ENCODE measurements at places on chromosomes 2 and 18.

GRCh38 chr18:61582202-61582710 is 249.0 kb downstream of the CDH20 start:
- no peak for DNase-seq

DNA sequence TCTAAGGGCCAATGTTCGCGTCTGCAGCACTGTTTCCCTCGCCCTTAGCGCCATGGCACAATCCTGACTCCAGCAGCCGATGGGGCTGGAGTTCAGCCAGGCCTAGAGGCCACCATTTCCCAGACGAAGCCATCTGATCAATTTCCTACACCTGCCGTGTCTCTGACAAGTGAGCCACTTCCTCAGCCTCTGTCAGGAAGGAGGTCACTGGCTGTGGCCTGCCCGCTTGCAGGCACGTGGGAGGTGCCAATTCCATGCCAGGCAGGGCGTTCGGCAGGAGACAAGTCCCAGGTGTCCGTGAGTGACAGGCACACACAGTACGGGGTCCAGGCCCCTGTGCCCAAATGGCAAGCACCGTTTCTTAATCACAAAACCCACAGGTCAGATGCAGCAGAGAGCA is 234.5 kb downstream of the TWIST2 start:
- DNase-seq: no peak

- peak; percentile 83 for DNase-seq
Observed at GRCh38 chr2:27566628-27567027, 16.2 kb upstream of the ZNF512 start.

DNA sequence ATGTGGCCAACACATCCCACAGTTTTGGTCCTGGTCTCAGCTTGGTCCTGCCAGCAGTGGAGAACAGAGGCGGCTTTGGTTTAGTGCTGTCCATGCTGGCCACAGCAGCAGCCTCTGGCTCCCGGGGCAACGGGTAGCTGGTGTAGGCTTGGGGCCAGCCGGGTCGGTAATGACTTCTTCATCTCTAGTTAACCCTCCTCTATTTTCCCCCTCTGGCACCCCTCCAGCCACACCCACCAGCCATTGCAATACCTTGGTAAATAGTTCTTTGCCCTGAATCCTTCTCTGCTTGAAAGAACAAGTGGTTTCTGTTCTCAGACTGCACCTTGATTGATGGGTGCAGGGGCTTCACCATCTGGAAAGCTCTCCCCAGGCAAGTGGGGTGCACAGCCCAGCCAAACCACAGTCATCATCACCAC is 31.7 kb upstream of the ZNF396 start:
- DNase-seq: no peak
